NCI-H1105 (cell line): ENCODE measurements at places on chromosomes 6 and 20.

DNA sequence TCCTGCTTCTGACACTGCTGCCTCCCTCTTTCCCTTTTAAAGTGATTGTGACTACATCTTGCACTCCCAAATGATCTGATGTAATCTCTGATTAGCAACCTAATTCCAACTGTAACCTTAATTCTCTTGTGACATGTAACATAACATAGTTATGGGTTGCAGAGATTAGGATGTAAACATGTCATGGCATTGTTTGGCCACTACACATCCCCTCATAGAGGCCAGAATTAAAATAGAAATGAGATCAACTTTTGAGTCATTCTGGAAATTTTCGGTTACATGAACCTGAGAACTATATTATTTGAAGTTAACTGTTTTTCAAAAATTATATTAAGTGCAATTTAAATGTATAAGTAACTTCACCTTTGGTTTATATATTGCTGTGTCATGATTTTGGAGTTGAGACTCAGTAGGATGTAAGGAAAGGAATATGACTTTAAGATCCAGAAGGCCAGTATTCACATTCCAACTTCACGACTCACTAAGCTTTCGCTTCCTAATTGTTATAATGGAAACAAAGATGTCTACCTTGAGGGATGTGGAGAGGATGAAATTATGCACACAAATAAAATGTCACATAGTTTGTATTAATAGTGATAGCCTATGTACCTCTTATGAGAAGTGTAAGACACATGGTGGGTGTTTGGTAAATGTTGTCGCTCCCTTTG lies 611.9 kb upstream of the MAP3K7 start:
- no peak for DNase-seq

- peak; percentile 58 for DNase-seq
These were observed 8.0 kb downstream of the PRDM13 start for GRCh38 chr6:99614430-99615186.

- DNase-seq, result no peak
These were observed 494.8 kb upstream of the MAN1A1 start for GRCh38 chr6:119844387-119844786.

DNA sequence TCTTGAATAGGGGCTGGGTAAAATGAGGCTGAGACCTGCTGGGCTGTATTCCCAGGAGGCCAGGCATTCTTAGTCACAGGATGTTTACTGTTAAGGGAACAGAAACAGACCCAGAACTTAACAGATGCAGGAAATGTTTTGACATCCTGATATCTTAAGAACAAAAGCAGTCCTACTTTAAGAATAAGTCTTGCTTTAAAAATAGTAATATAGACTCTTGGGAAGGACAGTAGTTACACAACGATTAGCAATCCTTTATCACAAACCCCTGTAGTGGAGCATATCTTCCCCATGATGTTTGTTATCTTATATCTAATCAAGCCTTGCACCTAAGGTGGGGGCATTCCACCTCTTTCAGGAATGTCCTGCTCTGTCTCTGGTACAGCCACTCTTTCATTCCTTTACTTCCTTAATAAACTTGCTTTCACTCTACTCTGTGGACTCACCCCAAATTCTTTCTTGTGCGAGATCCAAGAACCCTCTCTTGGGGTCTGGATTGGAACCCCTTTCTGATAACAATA lies 493.7 kb upstream of the SULF2 start:
- no peak for DNase-seq

DNA sequence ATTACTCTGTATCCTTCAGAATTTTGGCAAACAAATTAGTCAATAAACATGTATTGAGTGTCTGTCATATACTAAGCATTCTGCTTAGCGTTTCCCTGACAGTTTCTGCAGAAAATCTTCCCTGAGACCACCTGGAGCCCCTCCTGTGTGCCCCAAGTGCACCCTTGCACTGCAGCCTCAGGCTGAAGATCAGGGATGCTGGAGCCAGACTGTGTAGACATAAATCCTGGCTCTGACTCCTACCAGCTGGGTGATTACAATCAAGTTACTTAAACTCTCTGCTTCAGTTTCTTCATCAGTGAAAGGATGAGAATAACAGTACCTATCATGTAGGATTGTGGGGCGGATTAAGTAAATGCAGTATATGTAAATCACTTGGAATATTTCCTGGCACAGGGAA lies 53.4 kb upstream of the VSTM2L start:
- no peak for DNase-seq

GRCh38 chr20:10322073-10323012 lies 103.7 kb downstream of the SNAP25 start:
- no peak for DNase-seq

DNA sequence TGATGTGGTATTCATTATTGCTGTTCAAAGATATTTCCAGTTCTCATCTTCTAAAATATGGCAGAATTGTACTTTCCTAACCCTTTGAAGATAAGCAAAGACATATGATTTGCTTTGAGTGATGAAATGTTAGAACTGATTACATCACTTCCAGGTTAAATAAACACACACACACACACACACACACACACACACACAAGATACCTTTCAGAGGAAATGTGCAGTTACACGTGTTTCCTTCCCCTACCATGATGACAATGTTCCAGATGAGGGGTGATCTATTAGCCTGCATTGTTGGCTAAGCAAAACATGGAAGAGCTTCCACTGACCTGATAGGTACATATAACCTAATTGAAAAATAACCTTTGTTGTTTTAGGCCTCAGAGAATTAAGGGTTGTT lies 11.7 kb upstream of the FRK start:
- no peak for DNase-seq

GRCh38 chr6:100412872-100413271 lies 51.8 kb downstream of the SIM1 start:
- DNase-seq, result no peak

DNA sequence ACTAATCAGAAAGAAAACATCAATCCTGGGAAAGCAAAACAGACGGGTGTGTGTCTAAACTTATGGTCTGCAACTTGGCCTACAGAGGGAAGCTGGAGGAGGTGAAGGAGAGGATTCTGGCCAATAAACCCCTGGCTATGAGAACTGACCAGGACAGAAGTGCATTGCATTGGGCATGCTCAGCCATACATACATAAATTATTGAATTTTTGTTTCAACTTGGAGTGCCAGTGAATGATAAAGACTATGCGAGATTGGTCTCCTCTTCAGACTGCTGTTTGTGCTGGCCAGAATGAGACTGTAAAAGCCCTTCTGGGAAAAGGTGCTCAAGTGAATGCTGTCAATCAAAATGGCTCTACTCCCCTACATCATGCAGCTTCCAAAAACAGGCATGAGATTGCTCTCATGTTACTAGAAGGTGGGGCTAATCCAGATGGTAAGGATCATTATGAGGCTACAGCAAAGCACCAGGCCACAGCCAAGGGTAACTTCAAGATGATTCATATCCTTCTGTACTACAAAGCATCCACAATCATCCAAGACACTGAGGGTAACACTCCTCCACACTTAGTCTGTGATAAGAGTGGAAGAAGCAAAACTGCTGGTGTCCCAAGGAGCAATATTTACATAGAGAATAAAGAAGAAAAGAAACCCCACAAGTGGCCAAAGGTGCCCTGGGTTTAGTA lies 17.4 kb downstream of the ADNP start:
- DNase-seq, result no peak

DNA sequence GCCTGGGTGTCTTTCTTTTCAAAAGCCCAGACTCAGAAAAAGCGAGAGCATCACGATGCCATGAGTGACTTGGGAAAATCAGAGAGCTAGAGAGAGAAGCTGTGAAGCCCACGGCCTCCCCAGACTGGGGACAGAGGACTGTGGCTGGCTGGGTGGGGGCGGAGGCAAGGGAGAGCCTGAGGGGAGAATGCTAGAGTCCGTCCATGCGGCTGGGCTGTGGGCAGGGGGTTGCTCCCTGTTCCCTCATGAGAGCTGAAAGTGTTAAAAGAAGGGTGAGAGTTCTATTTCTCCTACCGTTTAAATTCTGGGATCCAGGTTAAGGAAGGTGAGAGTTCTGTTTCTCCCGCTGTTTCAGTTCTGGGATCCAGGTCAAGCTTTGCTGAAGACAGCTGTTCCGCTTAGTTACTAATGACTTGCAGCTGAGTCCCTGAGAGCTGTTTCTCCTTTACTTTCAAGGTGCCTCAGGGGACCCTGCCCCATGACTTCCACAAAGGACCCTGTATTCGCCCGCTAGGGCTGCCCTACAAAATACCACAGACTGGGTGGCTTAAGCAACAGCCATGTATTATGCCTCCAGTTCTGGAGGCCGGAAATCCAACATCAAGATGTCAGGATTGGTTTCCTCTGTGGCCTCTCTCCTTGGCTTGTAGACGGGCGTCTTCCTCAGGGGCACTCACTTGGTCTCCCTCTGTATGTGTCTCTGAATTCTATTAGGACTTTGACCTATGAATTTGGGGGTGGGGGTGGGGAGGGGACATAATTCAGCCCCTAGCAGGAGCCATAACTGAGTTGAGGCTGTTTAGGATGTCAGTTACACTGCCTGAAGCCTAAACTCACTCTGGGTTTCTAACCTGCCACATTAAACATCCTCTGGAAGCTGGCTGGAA lies 127.0 kb downstream of the PXDC1 start:
- no peak for DNase-seq

DNA sequence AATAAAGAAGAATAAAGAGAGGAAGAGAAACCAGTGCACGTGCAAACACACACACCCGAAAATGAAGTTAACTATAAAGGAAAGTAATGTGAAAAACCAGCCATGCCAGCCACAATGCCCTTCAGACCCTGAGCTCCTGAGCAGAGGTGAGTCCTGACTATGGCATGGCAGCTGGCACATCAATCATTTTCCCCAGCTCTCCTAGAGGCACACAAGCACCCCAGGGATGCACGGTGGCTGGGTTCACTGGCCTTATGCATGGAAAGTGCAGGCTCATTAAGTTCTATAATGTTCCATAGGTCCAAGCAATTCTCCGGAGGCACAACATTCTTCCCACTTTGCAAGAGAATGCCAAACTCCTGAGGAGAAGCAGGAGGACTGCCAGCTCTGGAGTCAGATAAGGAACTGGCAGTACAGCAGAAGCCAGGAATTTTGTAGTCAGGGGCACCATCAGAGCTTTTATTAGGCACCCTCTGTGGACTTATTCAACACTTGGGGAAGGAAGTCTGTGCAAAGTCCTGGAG lies 175.0 kb upstream of the PRDM1 start:
- DNase-seq, result no peak

- no peak for DNase-seq
These were observed 425.1 kb downstream of the UTRN start for GRCh38 chr6:144710207-144710606.

DNA sequence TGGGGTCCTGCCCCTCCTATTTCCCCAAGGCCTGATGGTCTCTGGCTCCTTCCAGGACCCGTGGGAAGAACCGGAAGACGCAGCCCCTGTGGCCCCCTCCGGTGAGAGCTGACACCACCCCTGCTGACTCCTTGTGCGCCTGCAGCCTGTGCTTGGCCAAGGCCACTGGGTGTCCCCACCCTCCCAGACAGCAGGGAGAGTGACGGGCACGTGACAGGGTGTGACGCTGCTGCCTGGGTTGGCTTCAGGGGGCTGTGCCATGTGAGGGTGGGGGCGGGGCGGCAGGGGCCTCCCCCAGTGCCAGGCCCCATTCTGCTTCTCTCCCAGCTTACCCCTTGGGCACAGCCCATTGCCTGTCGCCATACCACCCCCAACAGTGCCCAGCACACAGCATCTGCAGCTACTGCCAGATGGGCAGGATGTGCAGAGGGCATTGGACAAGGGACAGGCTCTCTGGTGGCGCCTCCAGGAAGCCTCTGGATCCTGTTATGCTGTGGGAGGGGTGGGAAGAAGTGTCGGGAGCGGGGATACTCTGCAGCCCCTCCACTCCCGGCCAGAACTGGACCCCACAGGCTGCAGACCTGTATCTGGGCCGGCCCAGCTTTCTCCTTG lies 2.9 kb downstream of the BIRC7 start:
- no peak for DNase-seq

DNA sequence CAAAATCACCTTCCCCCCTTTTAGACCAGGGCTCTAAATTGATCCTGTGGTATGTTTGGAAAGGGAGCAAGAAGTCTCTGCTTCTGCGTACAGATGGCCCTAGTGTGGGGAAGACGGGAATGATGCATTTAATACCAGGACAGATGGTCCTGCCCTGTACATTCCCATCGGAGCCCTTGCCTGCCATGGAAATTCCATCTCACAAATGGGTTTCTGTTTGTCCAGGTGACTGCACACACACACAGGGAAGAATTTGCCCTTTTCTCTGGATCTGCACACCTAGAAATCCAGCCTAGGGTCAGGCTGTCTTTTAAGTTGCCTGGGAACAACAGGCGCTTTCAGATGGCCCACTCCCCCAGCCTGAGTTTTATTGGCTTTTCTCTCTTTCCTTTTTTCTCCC lies 1.3 kb downstream of the MAS1 start:
- DNase-seq, result no peak

GRCh38 chr6:24876499-24877465 lies 59.0 kb downstream of the RIPOR2 start:
- no peak for DNase-seq

GRCh38 chr6:39369987-39370386 lies 47.5 kb upstream of the KCNK16 start:
- no peak for DNase-seq

DNA sequence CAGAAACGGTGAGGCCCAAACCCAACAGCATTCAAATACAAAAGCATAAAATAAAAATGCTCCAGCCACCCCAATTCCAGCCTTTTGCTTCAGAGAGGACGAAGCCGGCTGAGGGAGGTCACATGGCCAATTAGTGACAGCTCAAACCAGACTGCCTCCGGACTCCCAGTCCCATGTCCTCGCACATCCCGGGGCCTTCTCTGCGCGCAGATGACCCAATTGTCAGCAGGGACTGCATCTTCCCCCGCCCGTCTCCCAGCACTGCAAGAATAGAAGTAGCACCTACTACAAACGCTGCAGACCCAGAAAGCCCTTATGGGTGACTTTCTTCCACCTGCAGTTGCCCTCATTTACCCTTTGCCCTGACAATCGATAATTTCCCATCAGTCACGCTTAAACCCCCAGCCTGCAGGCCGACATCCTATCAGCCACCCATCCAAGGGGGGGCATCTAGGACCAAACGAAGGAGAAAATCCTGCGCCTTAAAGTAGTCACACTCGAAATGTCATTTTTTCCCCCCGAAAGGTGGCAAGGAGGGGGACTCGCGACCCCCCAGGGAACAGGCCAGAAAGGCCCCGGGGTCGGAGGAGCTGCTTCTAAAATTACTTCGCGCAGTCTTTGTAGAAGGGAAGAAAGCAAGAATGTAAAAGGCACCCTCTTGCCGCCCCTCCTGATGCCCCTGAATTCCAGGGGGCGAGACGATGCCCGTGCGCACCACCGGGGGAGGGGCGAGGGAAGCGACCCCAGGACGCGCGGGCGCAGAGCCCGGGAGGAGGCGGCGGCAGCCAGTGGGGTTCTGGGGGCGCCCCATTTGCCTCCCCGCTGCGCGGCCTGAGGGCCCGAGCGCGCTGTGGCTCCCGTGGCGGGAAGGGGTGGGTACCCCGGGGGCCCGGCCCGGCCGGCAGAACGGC lies 792 bp downstream of the SLC23A2 start:
- DNase-seq, result peak; percentile 21
